ENCODE measurements at places on chromosomes 2 and 18. TPM values are rescaled to one million over a fixed set of nuclear protein-coding genes. Genes with fewer than 3 reads are reported as not detected.

The CYBRD1 gene
- 0.89 TPM for total RNA-seq

The ROCK2 gene
- 14.6 TPM for total RNA-seq

The RAB12 gene
- total RNA-seq = 18.5 TPM

The LRATD1 gene
- not detected for total RNA-seq

The LIMS2 gene
- 21.7 TPM for total RNA-seq

The SIGLEC15 gene
- total RNA-seq = not detected

The TANC1 gene
- 0.33 TPM for total RNA-seq

The LRRFIP1 gene
- 164 TPM for total RNA-seq

The LRP2 gene
- total RNA-seq = 0.47 TPM

The SNTG2 gene
- 3.5 TPM for total RNA-seq

The NETO1 gene
- not detected for total RNA-seq

The ASIC4 gene
- 0.08 TPM for total RNA-seq

The ERLEC1 gene
- 22.2 TPM for total RNA-seq

The PSMD14 gene
- 48.1 TPM for total RNA-seq

The IL18R1 gene
- total RNA-seq = 37.3 TPM

The ELOA2 gene
- not detected for total RNA-seq

The ATP5F1A gene
- 284 TPM for total RNA-seq

The ZNF804A gene
- not detected for total RNA-seq

The ERICH2 gene
- total RNA-seq = not detected

The SPP2 gene
- not detected for total RNA-seq

The CFAP221 gene
- total RNA-seq = not detected

The CHST9 gene
- total RNA-seq = not detected

The RSAD2 gene
- total RNA-seq = 104 TPM
